ENCODE measurements at places on chromosomes 4 and X.

GRCh38 chr4:40305328-40306170, 29.6 kb upstream of the CHRNA9 start:
- DNase-seq = no peak

DNA sequence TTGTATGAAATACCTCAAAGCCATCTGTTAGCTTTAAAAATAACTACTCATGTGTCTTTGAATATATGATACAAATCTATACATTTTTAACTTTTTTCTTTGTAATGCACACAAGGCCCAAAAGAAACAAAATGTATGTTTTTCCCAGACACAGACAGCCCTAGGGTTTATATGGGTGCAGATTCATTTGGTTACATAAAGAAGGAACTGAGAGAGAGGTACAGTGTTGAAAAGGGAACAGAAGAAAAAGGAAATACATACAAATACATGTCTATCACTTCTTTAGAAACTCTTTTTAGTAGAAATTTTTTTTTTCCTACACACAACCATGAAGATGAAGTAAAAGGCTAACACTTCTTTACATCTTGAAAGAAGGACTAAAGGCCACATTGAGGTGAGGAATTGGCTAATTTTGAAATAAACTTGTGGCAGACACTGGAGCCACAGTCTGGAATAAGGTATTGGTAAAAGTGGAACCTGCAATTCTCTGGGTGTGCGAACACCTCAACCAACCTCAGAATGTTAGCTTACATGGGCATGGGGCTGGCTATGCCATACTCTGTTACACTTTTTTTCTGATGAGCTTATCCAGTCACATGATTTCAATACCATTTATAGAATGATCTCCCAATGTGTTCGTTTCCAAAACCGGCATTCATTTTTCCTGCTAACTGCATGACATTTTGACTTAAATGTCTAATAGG, 67.9 kb downstream of the FAM47C start:
- no peak for DNase-seq

GRCh38 chr4:79588679-79589078, 180.7 kb upstream of the GK2 start:
- no peak for DNase-seq

- DNase-seq = no peak
Measured at GRCh38 chrX:68892651-68893050, 63.8 kb downstream of the EFNB1 start.

DNA sequence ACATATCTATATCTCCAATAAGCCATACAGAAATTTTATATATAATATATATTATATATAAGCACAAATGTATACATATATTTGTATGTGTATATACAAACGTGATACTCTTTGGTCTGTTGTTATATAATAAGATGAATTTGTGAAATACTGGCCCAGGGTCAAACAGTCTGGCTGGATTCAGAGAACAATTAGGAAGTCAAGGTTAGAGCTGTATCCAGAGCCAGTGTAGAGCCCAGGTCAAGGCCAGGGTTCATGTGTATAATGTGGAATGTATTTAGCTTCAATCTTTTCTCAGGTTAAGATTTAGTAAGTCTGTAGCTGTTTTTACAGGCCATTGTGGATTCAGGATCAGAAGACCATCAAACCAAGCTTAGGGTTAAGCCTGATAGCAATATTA, 3.8 kb upstream of the ENOX2 start:
- DNase-seq = no peak

All from left cardiac atrium (tissue), 4 donors.